Activated CD8-positive, alpha-beta memory T cell treated with anti-CD3 and anti-CD28 coated beads for 4 hours (primary cell): ENCODE measurements at places on chromosomes 2 and 18.

DNA sequence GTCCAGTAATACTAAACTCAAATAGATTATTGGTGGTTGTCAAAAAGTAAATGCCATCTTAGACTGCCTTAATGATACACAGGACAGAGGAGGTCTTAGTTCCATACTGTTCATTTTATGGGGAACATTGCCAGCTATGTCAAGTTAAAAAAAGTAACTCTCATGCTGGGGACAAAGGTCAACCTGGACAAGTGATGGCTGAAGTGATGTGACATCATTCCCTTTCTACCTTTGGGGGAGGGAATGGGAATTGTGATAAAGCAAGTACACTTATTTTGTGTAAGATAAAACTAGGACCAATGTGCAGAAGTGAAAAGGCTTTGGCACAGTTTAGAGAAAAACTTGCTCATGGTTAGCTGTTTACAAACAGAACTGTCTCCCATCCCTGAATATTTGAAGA lies 24.0 kb upstream of the SNORC start:
- no peak for DNase-seq

GRCh38 chr2:167613471-167613870 lies 633.9 kb downstream of the STK39 start:
- DNase-seq: no peak

DNA sequence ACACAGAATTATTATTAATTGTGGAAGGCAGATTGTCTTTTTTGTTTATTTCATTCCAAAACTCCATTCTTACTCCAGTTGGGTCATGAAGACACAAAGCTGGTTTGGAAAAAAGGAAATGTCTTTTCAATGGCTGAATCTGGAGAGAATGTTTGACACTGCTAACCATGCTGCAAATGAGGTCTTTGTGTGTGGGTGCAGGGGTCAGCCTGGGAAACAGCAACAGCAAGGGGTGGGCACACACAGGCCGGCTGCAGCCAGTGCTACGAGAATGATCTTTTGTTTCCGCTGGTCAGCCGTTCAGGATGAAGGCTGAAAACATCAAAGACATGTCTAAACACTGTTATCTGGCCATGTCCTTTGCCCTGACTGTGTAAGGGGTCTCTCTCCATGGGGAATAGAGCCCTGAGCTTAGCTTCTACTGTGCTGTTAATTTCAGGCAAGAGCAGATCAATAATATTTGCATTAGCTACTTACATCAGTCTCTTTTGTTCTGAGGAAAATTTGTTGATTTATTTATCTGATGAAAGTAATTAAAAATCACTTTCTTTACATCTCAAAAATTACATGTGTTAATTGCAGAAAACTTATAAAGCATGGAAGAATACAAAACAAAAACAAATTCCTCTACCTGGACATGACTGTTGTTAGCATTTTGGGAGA lies 33.3 kb upstream of the E2F6 start:
- DNase-seq: no peak

DNA sequence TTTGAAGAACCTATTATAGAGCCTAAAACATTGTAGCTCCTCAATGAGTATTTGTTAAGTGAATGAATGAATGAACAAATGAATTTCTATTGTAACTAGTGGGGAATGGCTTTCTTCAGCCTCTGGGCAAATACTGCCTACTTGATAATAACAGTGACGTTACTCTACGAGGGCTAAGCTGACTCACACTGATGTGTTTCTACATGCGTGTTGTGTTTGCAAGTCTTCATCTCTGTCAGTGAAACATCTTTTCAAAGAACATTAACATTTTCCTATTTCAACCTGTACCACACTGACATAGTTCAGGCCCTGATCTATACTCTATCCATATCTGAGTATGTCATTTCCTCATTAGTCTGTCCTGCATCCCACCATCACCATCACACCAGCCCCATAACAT lies 319.9 kb upstream of the ACVR2A start:
- DNase-seq: no peak

DNA sequence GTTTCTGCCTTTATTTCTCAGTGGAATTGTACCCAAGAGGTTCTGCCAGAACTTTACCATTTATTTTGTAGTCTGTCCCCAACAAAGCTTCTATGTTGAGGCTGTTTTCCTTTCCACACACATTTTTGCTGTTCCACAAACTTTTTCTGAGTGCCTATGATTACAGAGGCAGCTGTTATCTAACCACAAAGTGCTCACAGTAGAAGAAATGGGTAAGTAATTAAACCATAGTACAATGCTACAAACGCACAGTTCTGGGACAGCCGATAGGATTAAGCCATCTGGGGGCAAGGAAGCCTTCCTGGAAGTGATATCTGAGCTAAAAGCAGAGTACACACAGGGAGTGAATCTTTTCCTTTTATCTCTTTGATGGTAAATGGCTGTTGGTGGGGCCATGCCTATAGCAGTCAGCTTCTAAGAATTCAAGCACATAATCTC lies 3.9 kb upstream of the MGAT4A start:
- no peak for DNase-seq

- no peak for DNase-seq
Measured at GRCh38 chr2:133892352-133892913, 324.2 kb upstream of the NCKAP5 start.

DNA sequence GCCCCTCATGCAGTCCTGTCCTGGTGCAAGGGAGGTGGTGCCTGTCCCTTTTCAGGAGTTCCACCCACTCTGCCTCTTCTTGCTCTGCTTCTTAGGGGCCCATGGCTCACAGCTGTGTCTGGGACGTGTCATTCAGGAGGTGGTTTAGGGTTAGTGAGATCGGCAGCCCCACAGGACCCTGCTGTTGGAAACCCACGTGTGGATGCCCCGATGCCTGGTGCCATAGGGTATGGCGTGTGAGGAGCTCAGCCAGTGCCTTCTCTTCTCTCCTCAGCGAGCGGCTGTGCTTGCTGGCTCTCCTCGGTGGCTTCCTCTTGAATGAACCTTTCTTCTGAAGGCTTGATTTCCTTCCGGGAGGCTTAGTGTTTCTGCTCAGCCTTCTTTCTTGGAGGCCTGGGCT lies 55.2 kb downstream of the LDLRAD4 start:
- DNase-seq: no peak

DNA sequence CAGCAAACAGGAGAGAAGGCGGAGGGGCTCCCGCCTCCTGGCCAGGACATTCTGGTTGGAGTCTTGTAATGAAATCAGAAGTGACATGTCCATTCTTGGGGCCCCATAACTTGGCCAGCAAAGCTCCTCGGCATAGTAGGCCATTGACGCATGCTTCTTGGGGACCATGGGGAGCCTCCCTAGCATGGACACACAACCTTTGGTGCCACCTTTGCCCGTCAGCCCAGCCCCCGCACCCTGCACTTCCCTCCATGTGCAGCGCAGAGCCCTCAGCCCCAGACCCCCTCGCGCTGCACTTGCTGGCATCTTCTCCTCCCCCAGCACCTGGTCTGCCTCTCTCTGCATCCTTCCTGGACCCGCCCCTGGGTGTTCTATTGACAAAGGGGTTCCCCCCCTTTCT lies 23.1 kb downstream of the DCDC2C start:
- no peak for DNase-seq

DNA sequence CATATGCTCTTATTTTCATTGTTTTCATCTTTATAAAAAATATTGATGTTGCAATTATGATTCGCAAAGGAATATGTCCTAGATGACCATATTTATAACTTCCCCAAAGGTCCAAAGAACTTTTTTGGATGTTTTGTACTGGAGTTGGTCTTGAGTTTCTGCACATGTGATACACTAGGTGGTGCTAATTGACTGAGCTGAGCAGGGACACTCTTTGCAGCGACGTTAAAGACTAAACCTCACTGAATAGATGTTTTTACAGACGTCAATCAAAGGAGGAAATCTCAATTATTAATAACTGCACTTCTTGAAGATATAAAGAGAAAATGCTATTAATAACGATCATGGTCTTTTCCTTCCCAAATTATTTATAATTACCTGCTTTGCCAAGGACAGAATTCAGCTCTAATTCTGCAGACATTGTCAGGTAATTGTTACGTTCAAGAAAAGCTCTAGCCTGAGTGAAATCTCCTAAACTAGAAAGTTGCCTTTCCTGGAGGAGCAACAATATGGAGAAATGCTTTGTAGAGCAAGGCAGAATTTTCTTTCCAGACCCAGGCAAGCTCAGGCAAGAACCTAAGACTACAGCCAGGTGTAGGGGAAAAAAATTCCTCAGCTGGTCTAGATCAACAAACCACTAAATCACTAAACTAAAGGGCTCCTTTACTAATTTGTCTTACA lies 119.3 kb upstream of the RBBP8 start:
- no peak for DNase-seq

DNA sequence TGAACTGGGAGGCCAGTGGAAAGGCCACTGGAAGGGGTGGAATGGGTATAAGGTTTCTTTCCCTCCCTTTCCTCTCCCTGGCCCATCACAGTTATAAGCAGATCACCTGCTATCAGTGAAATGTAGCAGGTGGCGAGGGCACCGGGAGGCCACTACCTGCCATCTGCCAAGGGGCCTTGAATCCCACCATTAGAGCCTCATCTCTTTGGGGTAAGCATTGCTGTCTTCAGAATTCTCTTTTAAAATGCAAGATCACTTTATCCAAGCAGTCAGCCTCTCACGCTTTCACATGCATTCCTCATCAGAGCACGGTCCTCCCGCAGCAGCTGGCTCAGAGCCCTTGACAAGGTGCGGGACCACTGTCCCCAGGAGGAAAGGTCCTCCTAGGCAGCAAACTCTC lies 268.5 kb downstream of the CELF4 start:
- no peak for DNase-seq
